ENCODE measurements at places on chromosomes 12 and 14.

- peak; percentile 47 for DNase-seq
These were observed 40.1 kb upstream of the STRAP start for GRCh38 chr12:15842108-15842507.

- DNase-seq: no peak
These were observed 20.7 kb downstream of the SLC35E3 start for GRCh38 chr12:68766646-68767045.

DNA sequence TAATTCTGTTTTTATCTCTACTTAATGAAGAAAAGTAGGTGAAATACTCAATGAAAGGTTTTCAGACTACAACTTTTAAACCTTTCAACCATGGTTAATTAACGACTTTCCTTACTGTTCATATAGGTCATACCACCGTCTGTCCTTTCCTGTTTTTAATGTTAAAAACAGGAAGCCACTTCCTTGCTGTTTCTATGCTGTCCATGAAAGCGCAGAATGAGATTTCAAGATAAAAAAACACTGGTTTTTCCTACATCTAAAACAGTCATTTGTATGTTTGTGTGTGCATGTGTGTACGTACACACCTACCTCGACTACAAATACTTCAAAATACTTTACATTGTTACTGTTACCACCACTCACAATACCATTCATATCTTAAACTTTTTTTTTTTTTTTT is 27.3 kb downstream of the SPTLC2 start:
- no peak for DNase-seq

DNA sequence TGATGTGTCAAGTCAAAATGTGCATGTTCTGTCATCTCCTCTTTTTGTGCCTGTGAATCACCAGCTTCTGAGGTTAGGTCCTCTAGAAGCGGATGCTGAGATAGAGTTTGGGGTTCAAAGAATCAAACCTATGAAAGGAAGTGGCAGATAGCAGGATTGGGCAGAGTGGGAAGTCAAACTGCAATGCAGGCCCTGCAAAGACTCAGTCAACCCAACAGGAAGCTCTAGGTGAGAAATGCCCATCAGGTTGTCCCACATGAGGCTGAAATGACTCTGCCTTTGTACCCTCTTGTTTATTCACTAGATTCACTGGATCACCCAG is 4.5 kb upstream of the MIA2 start:
- peak; percentile 35 for DNase-seq

DNA sequence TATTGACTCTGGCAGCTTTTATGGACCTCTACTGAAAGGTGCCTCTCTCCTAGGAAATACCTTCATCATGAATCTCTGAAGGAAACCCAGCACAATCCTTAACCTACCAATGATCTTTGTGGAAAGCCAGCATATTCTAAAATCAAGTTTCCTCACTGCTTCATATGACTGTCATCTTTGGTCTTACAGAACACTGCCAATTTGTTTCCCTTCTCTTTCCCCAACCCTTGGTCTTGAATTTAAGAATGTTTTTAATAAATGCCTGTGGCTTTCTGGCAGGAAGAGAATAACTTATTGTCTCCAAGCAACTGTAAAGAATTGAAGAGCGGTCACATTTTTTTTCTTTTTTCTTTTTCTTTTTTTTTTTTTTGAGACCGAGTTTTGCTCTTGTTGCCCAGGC is 427.6 kb downstream of the IPO8 start:
- DNase-seq: no peak

- no peak for DNase-seq
These were observed 4.4 kb upstream of the TDRD9 start for GRCh38 chr14:103923863-103924262.

- no peak for DNase-seq
These were observed 37.5 kb downstream of the ERH start for GRCh38 chr14:69360438-69361108.

GRCh38 chr14:88919502-88919901 is 95.1 kb downstream of the TTC8 start:
- no peak for DNase-seq

DNA sequence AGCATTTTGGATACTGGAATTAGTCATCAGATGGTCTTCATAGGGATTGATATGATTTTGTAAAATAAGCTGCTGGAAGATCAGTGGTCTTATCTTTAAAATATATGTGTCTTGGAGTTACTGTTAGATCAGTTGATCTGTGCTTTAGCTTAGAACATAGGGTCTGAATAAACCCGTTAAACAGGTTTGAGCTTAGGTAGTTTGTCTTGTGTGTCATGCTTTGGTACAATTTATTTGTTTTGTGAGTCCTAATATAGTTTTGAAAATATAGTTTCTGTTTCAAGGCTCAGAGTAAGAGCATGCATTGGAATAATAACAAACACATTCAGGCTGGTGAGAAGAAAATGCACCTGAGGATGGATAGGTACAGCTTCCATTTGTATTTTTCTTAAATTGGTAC is 505.0 kb downstream of the SLC16A7 start:
- DNase-seq: no peak

DNA sequence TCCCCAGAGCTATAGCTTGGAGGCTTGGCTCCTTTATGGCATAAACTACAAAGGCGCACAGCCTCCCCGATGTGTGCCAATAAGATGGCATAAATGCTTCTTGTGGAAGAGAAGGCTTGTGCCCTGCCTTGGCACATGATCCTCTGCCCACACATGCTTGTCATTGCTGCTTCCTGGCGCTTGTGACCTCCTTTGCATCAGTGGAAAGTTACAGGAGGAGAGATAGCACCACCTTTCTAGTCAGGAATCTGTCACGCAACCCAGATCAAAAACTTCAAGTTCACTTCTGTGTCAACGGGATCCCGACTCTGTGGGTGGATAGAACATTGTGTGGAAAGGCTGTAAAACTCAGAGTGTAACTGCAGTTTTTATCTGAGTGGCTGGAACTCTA is 183.8 kb upstream of the HIF1A start:
- DNase-seq: no peak

DNA sequence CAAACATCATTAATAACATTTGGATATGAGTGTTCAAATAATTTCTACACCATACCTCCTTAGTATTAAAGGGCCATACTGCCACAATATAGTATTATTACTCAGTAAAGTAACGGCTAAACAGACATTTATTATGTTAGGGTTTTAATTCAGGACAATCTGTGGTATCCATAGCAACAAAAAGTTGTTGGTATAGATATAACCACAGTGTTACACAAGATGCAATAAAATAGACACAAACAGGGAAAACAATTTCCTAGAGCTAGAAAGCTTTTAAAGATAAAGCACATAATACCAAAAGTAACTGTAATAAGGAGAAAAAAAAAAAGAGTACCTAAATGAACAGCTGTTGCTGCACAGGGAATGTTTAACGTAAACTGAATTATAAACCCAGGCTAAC is 16.1 kb downstream of the CNIH1 start:
- DNase-seq: no peak

DNA sequence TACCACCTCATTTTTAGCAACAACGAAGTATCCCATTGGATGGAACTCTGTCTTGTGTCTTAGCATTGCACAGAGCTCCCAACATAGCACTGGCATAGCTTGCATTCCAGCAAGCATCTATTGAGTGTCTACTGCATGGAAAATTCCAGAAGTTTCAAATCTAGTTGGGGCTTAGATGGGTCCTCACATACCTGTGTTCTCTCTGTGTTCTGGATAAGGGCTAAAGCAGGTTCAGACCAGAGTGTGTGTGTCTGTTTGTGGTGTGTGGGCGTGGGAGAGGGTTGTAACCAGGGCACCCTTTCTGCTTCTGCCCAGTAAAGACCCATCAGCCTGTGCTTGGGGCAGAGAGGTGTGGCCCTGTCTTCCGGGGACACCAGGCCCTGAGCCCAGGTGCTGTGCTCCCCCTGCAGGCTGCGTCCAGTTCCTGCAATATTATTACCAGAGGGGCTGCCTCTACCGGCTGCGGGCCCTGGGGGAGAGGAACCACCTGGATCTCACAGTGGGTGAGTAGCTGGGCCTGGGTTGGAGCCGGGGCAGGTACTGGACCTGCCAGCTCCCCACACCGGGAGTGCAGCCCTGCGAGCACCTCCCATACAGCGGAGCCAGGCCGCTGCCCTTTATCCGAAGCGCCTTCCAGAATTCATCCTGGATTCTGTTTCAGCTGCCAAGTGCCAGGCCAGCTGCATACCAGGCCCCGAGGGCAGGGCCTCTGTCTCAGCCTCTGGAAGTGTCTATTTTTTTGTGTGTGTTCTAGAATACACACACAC is 20.3 kb downstream of the RHOF start:
- no peak for DNase-seq

GRCh38 chr14:91138511-91139359 is 24.9 kb downstream of the DGLUCY start:
- DNase-seq: no peak

- no peak for DNase-seq
These were observed 38.4 kb downstream of the MLXIP start for GRCh38 chr12:122116707-122117535.

DNA sequence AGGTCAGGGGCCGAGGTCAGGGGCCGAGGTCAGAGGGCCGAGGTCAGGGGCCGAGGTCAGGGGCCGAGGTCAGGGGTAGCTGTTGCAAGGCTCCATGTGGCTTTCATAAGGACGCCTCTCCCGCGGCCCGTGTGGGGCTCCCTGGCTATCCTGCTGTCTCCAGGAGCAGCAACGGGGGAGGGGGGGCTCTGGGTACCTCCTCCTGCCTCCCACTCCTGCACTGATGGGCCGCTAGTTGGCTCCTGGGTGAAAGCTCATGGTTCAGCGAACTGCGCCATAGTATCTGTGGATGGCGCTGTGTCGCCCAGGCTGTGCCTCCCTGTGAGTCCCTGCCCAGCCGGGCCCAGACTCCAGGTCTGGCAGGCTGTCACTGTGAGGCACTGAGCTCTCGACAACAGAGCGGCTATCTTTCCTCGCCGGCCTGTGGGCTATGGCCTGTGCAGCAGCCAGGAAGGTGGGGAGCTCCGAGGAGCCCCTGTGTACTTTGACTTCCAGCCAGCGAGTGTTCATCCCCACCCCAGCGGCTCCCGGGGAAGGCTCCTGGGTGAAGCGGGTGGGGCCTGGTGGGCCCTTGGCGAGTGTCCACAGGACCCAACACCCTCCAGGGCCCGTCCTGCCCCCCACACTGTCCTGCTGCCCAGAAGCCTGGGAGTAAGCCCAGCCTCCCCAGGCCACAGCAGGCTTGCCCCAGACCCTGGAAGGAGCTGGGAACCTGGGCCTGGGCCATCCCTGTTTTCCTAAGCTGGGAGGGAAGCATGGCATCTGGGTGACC is 8.1 kb downstream of the RFLNA start:
- no peak for DNase-seq

DNA sequence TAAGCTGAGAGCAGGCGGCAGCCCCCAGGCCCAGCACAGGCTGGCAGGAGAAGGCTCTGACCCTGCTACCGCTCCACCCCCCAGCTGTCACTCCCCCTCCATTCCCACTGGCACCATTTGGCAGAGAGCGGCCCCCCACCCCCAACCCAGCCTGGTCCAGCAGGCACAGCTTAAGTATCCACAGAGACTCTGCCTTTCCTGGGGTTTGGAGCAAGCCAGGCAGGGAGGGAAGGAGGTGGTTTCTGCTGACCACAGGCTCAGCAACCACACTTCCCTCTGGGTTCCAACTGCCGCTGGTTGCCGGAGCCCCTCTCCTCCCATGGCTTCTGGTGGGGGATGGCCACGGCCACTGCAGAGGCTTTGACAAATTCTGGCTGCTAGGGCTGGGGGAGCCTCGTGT is 30.5 kb upstream of the CCND2 start:
- no peak for DNase-seq

- DNase-seq: no peak
These were observed 39.5 kb downstream of the PPM1H start for GRCh38 chr12:62895351-62895877.

GRCh38 chr12:18696971-18697602 is 40.7 kb downstream of the PLCZ1 start:
- DNase-seq: no peak

GRCh38 chr12:64895526-64895925 is 71.1 kb downstream of the TBC1D30 start:
- no peak for DNase-seq

DNA sequence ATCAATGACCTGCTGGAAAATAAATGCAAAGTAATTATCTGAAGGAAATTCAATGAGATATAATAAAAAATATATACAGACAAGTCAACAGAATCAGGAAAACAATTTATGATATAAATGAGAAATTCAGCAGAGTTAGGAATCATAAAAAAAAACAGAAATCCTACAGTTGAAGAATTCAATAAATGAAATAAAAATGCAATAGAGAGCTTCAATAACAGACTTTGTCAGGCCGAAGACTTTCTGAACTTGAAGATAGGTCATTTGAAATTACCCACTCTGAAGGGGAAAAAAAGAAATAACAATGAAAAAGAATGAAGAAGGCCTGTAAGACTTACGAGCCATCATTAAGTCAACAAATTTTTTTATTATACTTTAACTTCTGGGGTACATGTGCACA is 15.5 kb upstream of the GARIN2 start:
- no peak for DNase-seq

GRCh38 chr12:25119020-25119419 is 75.9 kb downstream of the DNAI7 start:
- no peak for DNase-seq

DNA sequence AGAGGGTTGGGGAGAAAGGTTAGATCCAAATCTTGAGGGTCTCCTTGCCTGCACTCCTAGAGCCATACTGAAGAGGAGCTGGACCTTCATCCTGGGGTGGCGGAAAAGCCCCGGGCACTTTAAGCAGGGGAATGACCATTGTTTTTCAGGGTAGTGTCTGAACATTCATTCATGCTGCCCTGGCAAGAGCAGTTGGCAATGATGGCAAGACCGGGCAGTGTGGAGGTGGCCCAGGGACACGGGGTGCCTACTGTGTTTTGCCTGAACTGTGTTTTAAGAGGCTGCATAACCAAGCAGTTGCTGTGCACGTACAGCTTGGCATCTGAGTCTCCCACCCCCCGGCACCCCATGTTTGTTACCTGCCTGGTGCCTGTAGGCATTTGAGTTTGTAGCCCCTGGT is 14.7 kb downstream of the TPCN1 start:
- no peak for DNase-seq

- no peak for DNase-seq
These were observed 1.3 kb downstream of the KRT7 start for GRCh38 chr12:52234223-52234810.

DNA sequence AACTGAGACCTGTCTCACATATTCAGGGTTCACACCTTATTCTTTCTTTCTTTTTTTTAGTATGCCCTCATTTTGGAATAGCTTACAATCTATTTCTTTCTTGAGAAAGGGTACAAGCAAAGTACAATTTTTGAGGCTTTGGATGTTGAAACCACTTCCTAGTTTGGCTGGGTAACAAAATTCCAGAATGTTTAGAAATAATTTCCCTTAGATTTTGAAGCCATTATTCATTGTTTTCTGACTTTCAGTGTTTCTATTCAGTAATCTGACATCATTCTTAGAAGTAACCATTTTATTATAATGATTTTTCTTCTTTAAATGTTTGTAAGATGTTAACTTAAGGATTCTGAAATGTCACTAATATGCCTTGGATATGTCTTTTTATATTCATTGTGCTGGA is 28.2 kb downstream of the ST8SIA1 start:
- no peak for DNase-seq

DNA sequence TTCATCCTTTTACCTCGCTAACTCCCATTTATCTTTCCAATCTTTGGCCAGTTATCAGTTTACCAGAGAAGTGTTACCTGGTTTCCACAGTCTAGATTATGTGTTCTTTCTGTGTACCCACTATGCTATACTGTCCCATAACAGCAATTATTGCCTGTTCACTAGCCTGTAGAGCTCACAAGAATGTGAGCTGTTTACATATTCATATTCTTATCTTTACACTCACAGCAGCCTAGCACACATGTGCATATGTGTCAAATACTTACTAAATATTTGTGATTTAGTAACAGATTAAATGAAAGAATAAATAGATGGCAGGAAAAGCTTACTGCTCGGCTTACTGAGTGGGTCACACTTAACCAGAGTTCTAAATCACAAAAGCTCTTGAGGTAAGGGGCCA is 97.8 kb downstream of the NOVA1 start:
- no peak for DNase-seq

- no peak for DNase-seq
These were observed 1.3 kb downstream of the TRIM9 start for GRCh38 chr14:51093371-51094281.

Data from GM04504 (cell line).